Cardiac muscle cell (in vitro differentiated cells and primary cell): ENCODE measurements at places on chromosomes 2 and 18.

DNA sequence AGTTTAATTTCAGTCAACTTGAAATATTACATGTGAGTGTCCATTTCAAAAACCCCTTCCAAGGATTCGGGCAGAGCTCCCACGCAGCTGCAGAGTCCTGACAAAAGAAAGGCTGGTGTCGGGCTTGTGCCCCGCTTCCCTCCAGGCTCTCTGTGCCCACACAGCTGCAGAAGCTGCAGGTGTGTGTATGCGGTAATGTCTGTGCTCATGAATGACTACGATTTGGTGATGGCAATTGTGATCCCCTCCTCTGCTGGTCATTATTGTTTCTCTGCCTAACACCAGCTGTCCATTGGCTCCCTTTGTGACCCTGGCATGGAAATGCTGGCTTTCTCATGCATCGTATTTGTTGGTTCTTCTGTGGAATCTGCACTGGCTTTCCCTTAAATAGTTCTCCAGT, 224.8 kb downstream of the NUP35 start:
- no peak for DNase-seq

GRCh38 chr2:113920996-113921395, 31.1 kb downstream of the ACTR3 start:
- DNase-seq = no peak

DNA sequence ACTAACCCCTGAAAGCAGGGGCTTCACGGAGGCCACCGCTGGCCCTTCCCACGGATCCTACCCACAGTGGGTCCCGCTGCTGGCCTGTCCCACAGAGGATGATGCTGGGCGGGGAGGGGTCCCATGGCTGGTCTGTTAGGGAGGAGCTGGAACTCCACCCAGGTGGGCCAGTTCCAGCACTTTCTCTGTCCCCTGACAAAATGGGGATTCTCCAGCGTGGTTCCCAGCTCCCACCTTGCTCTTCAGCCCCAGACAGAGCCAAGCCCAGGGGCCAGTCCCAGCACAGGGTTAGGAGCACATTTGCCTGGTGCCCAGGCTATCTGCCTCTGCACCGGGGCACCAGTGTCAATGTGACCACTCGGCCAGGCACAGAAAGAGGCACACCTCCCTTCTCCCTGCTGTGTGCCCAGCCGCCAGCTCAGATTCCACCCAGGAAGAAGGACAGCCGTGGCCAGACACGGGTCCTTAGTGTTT, 50.0 kb downstream of the ANKMY1 start:
- DNase-seq = no peak

GRCh38 chr2:123915380-123915779, 109.7 kb upstream of the CNTNAP5 start:
- no peak for DNase-seq

DNA sequence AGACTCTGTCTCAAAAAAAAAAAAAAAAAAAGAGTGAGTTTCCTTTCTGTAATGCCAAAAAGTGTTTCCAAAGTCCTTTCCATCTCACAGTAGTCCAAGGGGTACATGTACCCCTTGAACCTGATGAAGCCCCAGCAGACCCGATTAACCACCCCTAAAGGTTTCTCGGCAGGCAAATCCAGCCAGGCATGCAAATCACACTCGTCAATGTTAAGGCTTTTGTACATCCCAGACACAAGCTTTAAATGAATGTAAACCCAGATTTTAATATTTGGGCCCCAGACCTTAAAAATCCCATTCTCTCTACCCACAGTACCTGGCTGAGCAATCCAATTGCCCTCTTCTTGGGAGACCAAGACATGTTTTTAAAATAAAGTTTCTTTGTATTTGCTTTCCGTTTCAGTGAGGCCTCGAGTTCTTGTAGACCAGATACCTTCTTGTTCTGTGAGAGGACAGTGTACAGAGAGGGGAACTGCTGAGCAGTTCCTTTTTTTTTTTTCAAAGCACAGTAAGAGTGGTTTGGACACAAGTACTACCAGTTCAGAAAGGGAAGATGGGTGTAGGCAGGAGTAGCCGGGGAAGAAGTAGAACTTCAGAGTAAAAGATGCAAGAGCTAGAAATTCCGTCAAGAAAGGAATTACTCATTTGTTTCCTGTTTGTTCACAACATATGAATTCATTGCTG, at the start of gene NLRC4:
TSS of gene NLRC4 (minus strand) at position 465 of the 684 bp plus-strand sequence. CDS start 8,111 bp downstream, outside the sequence.
- DNase-seq = no peak

DNA sequence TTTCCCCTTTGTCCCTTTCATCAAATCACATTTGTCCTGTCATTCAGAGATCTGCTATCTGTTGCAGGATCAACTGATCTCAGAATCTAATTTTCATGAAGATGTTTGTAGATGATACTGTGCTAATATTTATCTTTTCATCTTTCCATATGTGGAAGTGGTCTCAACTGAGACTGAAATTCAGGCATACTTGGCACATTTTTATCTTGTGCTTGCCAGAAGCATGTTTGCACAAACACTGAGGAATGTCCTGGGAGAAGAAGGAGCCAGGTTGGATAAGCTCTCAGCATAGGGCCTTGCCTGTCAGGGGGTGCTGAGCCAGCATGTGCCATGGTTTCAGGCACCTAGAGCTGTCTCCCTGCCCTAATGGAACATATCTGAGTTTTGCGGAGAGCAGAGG, 24.5 kb upstream of the MMADHC start:
- no peak for DNase-seq

- DNase-seq = no peak
Measured at GRCh38 chr18:74499633-74500032, 3.5 kb downstream of the CNDP2 start.

GRCh38 chr18:37449618-37450017, 116.0 kb downstream of the CELF4 start:
- DNase-seq = no peak

- DNase-seq = peak; percentile 41
Measured at GRCh38 chr2:222756951-222757650, 85.6 kb downstream of the MOGAT1 start.

GRCh38 chr2:9806656-9807055, 36.6 kb upstream of the TAF1B start:
- DNase-seq = no peak

DNA sequence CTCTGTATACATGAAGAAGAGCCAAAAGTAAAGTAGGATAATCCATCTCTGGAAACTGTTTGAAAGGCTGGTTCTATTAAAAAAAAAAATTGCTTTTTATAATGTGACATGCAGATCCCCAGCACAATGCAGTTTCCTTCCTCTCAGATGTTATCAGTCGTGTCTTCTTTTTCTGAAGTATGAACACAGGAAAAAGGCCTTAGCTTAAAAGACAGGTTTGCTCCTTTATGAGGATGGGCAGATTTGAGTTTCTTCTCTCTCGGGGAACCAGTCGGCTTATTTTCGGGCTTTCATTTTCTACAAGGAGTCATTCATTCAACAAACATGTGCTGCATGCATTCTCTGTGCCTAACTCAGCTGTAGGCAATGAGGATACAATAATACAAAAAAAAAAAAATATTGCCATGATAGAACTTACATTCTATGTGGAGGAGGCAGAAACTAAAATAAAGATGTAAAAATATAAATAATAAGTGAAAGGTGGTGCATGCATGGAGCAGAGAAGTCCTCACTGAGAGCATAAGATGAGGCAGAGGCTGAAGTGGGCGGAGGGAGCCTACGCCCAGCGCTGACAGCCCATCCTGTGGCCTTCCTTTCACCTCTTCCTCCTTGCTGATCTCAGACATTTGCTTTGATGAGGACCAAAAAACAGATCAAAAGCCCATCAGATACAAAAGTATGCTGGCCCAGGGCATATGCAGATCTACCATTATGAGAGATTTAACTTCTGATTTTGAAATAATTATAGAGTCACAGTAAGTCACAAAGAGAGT, at the start of gene CD226:
TSS of gene CD226 (minus strand) at position 513 of the 773 bp plus-strand sequence. CDS start at position 46, 467 bp downstream.
- no peak for DNase-seq

- DNase-seq = no peak
Measured at GRCh38 chr18:52499644-52500043, 159.6 kb downstream of the DCC start.

DNA sequence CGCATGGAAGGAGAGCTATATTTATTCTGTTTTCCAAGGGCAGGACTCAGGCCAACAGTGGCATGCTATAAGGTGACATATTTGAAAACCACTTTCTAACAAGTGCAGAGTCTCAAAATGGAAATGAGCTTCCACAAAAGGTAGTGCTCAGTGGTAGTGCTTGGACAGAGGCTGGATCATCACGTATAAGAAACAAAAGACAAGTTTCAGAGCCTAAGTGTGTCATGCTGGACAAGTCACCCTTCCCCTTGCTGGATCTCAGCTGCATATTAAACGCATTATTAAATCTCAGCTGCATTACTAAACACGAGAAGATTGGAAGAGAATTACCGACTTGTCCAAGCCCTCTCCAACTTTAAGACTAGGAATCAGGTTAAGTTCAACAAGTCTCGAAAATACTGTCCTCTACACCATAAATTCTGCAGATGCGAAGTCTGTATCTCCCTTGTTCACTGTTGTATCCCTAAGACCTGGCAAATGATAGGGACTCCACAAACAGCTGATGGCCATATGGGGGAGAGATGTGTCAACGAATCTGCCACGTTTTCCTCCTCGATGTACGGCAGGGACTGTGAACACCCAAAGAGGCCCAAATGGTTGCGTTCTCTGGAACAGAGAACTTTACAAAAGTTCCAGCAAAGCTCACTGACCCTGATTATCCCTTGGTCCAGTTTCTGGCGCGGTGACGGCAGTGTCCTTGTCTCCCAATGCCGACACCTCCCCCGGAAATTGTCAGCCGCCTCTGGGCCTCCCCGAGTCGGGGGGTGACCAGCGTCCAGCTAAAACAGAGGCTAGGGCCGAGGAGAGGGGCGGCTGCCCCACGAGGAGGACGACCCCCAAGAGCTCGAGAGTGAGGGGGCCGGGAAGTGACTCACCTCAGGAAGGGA, 611 bp downstream of the NOL10 start:
- DNase-seq = peak; percentile 3

GRCh38 chr18:13562494-13563029, 163.8 kb downstream of the FAM210A start:
- DNase-seq = peak; percentile 66

GRCh38 chr2:158837645-158838044, 42.5 kb downstream of the DAPL1 start:
- DNase-seq = no peak

DNA sequence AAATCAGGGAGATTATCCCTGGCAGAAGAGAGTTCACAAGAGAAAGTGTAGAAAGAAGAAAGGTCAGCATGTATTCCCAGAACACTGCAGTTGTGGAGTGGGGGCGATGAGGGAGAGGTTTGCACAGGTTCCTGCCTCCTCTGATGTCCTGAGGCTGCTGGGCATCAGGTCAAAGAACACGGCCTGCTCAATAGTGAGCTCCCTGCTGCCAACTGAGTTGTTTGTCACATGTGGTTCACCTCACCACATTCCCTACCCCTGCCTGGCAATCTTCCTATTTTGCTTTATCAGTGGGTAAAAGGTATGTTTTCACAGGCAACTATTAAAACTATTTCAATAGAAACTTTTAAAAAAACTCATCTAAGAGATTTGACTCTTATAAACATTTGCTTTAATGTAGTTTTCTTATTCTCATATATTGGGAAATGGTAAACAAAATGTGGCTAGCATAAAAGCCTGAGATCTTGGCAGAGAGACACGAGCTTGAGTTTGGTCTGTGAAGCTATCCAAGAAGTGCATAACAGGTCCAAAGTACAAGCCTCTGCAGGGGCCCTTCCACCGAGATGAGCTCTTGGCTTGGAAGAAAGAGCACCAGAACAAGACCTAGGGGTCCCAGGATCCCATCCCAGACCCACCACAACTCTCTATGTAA, 123.9 kb upstream of the SRD5A2 start:
- DNase-seq = no peak

GRCh38 chr2:97868986-97869721, 126.6 kb downstream of the TMEM131 start:
- peak; percentile 88 for DNase-seq

GRCh38 chr2:86031606-86032005, 74.1 kb downstream of the POLR1A start:
- no peak for DNase-seq

DNA sequence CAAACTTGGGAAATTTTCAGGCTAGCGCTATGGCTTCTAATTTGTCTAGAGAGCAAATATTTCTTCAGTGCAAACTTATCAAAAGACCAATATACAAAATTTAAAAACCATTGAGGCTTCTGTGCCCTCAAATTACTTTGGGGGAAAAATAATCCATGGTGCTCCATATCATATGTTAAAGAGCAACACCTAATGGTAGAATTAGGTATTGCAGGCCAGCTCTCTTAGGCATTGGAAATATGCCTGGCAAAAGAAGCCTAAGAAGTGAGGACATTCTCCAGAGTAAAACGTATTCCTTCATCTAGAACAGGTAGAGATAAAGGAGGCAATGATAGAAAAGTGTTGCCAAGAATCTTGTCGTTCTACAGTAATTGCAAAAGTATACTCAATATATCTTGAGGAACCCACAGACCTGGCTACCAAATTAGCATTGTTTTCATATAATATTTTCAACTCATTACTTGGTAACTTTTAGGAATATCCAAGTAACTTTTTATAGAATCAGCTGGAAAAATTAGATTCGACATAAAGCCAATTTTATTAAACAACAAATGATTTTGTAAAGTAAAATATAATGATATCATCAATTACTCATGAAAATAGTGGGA, 401.1 kb downstream of the BCL11A start:
- DNase-seq = no peak

- no peak for DNase-seq
Measured at GRCh38 chr18:49819071-49819662, 5.8 kb upstream of the ACAA2 start.

DNA sequence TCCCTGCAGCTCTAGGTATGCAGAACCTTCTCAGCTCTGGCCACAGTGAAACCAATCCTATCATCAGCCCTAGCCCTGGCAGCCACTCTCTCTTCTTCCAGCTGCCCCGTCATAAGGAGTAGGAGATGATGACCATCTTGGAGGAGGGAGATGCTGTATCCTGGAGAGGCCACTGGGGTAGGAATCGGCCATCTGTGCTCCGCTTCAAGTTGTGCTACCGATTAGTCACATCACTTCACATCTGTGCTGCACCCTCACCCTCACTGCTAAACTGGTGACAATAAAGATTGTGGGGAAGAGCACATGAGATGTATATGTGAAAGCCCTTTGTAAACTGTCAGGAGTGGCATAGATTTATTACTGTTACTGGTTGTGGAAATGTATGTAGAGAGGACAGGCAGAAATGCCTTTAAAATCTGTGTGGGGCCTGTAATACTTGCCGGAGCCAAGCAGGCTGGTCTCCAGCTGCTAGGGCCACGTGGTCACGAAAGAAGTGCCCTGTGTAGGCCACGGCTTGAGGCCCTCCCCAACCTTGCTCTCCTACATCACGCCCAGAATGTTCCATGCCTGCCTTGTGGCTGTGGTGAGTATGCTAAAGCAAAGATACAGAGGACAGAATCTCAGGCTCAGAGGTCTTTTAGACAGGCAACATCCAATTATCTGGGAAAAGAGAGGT, 236.8 kb downstream of the CLIP4 start:
- DNase-seq = no peak
